Naive B cell (primary cell): ENCODE measurements at places on chromosomes 7 and 10. TPM values are rescaled to one million over a fixed set of nuclear protein-coding genes. Genes with fewer than 3 reads are reported as not detected.
A peak's percentile ranks its signal among the peaks of the same experiment; 100 is the strongest.

DNA sequence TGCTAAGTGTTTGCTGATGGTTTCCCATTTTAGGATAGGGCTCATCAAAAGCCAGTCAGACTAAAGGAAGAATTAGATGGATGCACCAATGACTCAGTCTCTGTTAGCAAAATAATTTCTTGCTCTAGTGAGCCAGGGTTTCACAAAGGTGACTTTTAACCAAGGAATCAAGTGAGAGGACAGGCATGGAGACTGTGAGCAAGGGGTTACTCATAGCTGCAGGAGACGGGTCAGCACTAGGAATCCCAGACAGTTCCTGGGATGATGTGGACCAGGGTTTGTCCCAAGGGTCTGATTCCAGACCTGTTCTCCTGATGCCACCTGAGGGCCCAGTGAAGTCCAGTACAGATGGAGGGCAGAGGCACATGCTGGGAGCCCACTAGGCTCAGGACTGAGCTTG is 138.1 kb downstream of the NOC3L start:
- no peak overlapping the region for H3K4me3 ChIP-seq
- no peak for DNase-seq
- H3K27me3 ChIP-seq: peaks cover 5% of the 10 kb centered on the region
- no peaks in the 10 kb centered on the region for H3K36me3 ChIP-seq

The TCAF2 gene
- polyA plus RNA-seq: 2.6 TPM

DNA sequence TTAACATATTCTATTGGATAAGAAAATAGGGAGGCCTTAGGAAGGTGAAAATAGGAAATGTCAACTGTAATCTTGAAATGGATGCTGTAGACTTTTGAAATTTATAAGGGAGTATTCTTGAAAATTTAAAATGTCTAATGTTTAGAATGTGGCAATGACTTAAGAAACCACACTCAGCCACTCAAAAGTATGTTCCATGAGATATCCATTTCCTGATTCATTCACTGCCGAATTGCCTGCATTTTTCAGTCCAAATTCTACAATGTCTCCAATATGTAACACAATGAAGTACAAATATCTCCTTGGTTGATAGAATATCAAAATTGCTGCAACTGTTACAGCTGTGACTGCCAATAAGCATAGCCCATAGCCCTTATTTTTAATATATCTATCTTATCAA is 25.9 kb downstream of the PRKG1 start:
- H3K36me3 ChIP-seq: no peaks in the 10 kb centered on the region
- no peak overlapping the region for H3K27ac ChIP-seq
- no peaks in the 10 kb centered on the region for H3K4me1 ChIP-seq
- H3K27me3 ChIP-seq: peaks cover 12% of the 10 kb centered on the region
- DNase-seq: no peak

The CALML3 gene
- polyA plus RNA-seq: not detected

The DENND10 gene
- 22.4 TPM for polyA plus RNA-seq

DNA sequence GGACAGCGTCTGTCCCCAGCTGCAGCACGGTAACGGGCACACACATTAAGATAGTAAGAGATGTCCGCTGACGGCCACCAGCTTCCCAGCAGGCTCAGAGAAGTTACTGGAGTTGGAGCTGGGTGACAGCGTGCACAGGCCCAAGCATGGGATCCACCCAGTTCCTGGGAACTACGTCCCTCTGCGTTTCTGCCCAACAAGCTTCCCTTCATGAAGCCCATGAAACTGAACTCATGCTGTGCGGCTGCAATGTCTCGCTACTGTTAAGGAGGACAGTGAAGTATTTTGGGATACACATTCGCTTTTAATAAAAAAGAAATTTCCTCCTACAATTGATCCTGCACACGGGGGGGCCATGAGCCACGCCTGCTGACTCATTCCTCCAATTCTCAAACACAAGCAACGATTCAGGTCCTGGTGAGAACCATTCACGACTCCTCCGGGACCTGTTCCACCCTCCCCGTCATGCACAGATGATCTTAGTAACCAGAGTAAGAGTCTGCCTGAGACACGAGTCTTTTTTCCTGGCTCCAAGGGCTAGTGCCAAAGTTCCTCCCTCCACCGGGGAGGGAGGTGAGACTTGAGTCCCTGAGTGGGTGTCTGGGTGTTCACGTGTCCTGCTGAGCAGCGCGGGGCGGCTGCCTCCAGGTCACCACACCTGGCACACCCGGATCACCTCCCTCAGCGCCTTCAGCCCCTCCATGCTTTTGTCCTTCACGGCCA is 2.6 kb downstream of the PSMG3 start:
- H3K36me3 ChIP-seq: peaks cover 16% of the 10 kb centered on the region
- no peak overlapping the region for H3K27ac ChIP-seq
- peaks cover 8% of the 10 kb centered on the region for H3K4me1 ChIP-seq

The RET gene
- not detected for polyA plus RNA-seq

DNA sequence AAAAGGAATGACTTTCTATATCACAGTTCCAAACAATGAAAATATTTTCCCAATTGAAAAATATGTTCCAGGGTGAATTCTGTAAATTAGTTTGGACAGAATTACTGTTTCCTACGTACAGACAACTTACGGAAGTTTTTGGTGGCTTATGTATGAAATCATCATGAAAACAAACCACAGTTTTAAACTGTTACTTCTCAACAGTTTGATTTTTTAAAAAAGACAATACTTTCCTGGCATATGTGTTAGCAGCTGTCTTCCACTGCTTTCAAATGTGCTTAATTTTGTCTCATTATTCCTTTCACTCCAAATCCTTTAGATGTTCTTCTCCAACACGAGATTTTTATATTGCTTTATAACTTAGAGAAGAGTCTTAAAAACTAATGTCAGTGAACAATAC is 56.2 kb downstream of the SEMA3A start:
- H3K36me3 ChIP-seq: no peaks in the 10 kb centered on the region
- DNase-seq: no peak
- no peak overlapping the region for H3K4me3 ChIP-seq

DNA sequence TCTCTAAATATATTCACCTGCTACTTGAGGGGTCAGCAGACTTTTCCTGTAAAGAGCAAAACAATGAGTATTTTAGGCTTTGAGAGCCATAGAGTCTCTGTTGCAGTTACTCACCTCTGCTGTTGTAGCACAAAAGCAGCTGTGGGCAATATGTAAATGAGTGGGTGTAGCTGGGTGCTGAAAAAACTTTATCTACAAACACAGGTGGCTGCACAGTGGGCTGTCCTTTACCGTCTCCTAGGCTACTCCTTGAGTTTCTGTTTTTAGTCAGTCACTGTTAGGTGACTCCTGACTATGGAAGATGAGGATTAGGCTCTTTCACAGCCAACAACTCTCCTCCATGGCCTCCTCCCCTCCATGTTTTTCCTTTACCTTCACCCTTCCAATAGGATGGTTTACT is 286.1 kb upstream of the C7orf33 start:
- peaks cover 31% of the 10 kb centered on the region for H3K36me3 ChIP-seq
- peak overlapping the region; percentile 74 for H3K4me3 ChIP-seq
- H3K4me1 ChIP-seq: peaks cover 68% of the 10 kb centered on the region
- no peaks in the 10 kb centered on the region for H3K27me3 ChIP-seq

GRCh38 chr7:66894463-66895080 is 26.5 kb upstream of the TMEM248 start:
- H3K27me3 ChIP-seq: no peaks in the 10 kb centered on the region
- peaks cover 4% of the 10 kb centered on the region for H3K4me1 ChIP-seq
- H3K36me3 ChIP-seq: no peaks in the 10 kb centered on the region
- H3K4me3 ChIP-seq: no peak overlapping the region

GRCh38 chr7:36820527-36821170 is 96.4 kb upstream of the AOAH start:
- no peaks in the 10 kb centered on the region for H3K36me3 ChIP-seq
- no peaks in the 10 kb centered on the region for H3K27me3 ChIP-seq
- no peak overlapping the region for H3K27ac ChIP-seq
- H3K4me3 ChIP-seq: no peak overlapping the region

DNA sequence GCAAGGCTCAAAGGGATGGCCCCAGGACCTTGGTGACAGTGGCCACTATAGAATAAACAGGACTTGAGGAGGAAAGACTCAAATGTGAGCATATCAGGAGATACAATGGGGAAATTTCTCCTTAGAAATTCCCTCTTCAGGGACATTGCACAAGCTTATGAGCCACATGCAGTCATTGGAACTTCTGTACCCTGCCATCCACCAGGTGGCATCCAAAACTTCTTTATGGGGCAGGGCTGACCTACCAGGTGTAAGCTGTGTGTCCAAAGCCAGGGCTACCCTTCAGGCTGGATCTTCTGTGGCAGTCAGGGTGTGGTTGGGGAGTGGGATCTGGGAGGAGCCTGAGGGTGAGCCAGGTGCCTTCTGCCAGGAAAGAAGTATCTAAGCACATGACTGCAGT is 36.6 kb upstream of the LRRC18 start:
- no peak for DNase-seq
- H3K4me3 ChIP-seq: no peak overlapping the region
- H3K27me3 ChIP-seq: no peaks in the 10 kb centered on the region
- peaks cover 19% of the 10 kb centered on the region for H3K36me3 ChIP-seq
- peak overlapping the region; percentile 28 for H3K27ac ChIP-seq
- H3K4me1 ChIP-seq: no peaks in the 10 kb centered on the region

GRCh38 chr10:70515035-70515667 is 36.6 kb downstream of the PALD1 start:
- H3K4me1 ChIP-seq: peaks cover 20% of the 10 kb centered on the region
- no peak overlapping the region for H3K27ac ChIP-seq
- no peaks in the 10 kb centered on the region for H3K36me3 ChIP-seq
- DNase-seq: no peak
- H3K4me3 ChIP-seq: peak overlapping the region; percentile 30
- H3K27me3 ChIP-seq: no peaks in the 10 kb centered on the region

DNA sequence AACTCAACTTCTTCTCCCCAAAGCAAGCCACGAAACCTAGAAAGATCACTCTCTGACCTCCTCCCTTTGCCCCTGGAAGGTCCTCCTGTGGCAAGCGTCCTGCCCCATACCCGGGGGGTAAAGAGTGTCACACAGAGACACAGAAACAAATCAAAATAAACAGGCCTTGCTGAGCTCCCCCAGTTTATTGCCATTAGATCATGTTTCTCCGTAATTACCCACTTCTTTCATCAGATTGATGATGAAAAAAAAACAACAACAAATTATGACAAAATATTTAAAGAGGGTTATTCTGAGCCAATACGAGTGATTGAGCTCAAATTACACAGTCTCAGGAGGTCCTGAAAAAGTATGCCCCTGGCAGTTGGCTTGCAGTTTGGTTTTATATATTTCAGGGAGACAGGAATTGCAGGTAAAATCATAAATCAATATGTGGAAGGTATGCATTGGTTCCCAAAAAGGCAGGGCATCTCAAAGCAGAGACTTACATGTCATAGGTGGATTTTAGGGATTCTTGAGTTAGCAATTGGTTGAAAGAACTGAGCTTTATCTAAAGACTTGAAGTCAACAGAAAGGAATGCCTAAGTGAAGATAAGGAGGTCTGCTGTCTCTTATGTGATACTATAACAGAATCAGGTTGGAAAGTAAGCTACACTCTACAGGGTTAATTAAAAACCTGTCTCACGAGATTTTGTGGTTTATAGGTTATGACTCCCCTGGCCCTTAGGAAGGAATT is 86.2 kb downstream of the APBB1IP start:
- no peak for DNase-seq
- no peak overlapping the region for H3K27ac ChIP-seq
- no peaks in the 10 kb centered on the region for H3K27me3 ChIP-seq
- H3K36me3 ChIP-seq: peaks cover 37% of the 10 kb centered on the region

DNA sequence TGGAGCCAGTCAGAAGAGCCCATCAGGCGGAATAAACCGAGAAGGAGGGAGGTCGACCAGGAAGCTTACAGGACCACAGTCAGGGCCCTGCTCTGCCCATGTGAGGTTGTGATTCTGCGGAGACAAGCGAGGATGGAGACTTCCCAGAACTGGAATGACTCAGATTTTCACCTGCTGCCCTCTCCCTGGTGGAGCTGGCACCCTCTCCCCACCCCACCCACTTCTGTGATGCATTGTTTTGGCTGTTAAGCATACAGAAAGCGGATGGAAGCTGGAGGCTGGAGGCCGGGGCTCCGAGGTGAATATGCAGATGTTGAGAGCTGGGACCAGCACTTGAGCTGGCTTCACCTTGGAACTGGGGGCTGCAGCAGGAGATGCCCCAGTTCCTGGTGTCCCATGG is 57.4 kb downstream of the NPTX2 start:
- no peak for DNase-seq
- no peaks in the 10 kb centered on the region for H3K36me3 ChIP-seq

DNA sequence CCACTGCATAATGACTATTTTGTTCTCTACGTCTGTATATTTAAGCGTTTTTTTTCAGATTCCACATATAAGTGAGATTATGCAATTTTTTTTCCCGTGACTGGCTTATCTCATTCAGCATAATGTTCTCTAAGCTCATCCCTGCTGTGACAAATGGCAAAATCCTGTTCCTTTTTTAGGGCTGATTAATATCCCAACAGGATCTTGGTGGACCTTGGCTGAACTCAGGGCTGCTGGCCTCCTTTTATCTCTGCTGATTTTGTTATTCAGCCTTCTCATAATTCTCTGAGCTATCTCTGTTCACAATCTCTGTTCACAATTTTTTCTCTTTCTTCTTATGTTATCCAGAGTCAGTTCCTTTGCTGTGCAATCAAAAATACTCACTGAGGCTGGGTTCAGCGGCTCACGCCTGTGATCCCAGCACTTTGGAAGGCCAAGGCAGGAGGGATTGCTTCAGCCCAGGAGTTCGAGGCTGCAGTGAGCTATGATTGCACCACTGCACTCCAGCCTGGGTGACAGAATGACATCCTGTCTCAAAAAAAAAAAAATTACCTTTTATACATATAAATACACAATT is 1035.9 kb upstream of the AUTS2 start:
- no peaks in the 10 kb centered on the region for H3K4me1 ChIP-seq
- DNase-seq: no peak
- H3K4me3 ChIP-seq: no peak overlapping the region
- H3K27ac ChIP-seq: no peak overlapping the region

DNA sequence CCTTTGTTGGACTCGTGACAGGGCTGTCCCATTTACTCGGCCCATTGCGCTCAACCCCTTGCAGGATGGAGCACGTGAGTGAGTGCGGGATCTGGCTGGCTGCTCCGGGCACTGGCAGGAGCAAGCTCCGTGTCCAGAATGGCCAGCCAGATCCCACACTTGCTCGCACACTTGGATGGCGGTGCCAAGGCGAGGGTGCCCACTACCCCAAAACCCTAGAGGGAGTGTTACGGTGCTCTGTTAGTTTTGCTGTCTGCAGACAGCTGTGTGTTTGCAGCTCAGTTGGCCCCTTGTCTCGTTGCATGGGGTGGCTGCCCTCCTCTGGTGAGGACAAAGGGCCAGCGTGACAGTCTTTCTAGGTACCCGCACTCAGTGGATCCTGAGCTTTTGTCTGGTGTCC is 34.2 kb downstream of the ZNF487 start:
- no peaks in the 10 kb centered on the region for H3K4me1 ChIP-seq
- no peaks in the 10 kb centered on the region for H3K27me3 ChIP-seq
- H3K36me3 ChIP-seq: peaks cover 10% of the 10 kb centered on the region
- H3K4me3 ChIP-seq: no peak overlapping the region
